ENCODE measurements at places on chromosomes 6 and 20.

DNA sequence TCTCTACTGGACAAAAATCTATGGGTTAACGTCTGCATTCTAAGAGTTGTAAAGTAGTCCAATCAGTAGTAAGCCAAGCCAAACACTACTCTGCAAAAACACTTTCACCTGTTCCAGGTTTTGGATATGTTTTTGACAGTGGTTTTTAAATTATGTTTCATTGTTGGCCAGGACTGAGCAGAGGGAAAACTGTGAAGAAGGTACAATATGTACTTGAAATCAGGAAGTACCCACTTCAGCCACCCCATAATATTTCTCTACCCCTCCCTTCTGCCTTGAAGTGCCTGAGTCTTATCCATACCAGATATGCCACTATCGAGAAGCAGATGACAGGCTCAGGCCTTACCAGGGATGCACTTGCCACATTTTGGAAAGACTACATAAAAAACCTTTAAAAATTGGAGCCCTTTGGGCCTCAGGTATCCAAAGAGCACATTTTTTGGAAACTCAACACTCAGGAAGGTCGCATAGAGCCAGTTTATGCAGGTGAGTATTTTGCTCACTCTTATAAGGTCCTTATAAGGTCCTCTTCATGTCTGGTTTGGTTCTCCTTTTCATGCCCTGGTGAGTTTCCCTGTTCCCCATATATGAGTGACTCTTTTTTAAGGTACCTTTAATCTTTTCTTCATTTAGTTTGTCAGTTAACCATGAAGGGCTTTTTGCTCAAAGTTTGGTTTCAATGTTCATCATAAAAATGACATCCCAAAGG, 859.3 kb upstream of the FLRT3 start:
- DNase-seq, result no peak

GRCh38 chr6:52391599-52391998, 28.5 kb upstream of the EFHC1 start:
- no peak for DNase-seq

DNA sequence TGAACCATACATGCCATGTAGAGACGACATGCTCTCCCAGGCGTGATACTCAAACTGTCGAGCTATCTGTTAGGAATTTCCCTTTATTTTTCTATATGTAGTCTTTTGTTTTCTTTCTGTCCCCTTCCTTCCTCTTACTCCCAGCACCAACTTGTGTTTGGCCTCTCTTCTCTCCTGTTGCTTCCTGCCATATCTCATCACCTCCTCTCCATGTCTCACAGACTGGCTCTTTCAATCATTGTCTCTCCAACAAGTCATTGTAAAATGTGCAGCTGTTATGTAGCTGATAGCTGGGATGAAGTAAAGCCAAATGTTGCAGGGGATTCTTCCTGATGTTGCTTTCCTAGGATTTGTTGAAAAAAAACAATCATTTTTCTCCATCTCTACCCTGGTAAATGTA, 234.5 kb downstream of the TMEM242 start:
- no peak for DNase-seq

DNA sequence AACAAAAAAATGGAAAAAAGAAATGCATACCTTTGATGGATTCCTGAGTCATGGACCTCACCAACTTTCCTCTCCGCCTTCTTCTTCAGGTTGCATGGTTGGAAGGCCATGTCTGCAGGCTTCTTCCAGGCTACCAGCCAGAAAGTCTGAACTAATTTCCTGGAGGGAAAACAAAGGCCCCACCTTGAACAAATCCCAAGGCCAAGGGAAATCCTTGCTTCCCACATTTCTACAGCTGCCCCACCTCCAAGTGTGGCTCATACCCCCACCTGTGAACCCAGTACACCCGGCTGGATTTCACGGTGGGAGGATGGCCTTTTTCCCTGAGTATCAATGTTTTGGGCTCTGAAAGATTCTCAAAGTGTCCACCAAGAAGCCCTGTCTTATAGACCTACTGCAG, 22.4 kb downstream of the IL17A start:
- DNase-seq, result no peak

DNA sequence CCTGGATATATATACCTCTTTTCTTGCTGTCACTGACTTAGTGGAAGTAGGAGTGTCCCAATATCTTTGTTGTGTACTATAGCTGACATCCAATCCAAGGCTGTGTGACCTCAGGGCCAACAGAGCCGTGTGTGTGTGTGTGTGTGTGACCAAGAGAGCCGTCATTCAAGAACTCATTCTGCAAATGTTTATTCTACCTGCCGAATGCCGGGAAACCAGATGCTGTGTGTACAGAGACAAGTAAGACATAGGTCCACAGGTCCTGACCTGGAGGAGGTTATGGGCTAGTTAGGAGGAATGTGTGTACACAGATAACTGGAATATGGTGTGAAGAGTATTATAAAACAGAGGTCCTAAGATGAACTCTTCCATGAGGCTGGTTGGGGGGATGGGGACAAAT, 190.0 kb downstream of the DHX35 start:
- no peak for DNase-seq

DNA sequence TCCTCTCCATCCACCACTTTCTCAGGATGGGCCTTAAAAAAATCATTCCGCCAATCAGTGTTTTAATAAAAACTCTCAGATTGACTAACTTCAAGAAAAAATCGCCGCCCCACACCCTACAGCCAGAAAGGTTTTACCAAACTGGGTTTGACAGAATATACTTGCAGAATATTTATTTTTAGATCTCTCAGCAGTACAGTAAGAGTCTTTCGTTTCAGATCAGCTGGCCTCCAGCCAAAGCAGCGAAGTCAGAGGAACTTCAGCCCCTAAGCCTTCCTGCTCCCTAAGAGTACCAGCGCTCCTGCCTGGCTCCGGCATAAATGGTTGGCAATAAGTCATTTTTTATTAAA, 24.7 kb downstream of the TBC1D7 start:
- DNase-seq, result no peak
